ENCODE measurements at places on chromosomes 4 and X.

GRCh38 chr4:3413217-3413671, 28.5 kb upstream of the HGFAC start:
- peak; percentile 78 for DNase-seq

DNA sequence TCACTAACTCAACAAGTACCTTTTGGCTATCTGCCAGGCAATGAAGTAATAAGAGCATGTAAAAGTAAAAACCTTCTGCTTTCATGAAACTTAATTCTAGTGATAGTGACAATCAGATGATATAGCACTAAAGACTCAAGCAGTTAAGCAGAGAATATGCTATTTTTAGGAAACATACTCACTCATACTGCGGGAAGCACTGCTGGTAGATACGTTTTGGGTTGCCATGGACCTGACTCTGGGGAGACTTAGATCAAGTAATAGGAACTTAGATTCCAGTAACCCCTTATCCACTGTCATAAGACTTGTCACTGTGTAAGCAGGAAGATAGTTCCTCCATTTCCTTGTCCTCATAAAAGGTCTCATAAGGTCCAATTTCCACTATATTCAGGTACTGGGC, 386.3 kb downstream of the DMD start:
- no peak for DNase-seq

DNA sequence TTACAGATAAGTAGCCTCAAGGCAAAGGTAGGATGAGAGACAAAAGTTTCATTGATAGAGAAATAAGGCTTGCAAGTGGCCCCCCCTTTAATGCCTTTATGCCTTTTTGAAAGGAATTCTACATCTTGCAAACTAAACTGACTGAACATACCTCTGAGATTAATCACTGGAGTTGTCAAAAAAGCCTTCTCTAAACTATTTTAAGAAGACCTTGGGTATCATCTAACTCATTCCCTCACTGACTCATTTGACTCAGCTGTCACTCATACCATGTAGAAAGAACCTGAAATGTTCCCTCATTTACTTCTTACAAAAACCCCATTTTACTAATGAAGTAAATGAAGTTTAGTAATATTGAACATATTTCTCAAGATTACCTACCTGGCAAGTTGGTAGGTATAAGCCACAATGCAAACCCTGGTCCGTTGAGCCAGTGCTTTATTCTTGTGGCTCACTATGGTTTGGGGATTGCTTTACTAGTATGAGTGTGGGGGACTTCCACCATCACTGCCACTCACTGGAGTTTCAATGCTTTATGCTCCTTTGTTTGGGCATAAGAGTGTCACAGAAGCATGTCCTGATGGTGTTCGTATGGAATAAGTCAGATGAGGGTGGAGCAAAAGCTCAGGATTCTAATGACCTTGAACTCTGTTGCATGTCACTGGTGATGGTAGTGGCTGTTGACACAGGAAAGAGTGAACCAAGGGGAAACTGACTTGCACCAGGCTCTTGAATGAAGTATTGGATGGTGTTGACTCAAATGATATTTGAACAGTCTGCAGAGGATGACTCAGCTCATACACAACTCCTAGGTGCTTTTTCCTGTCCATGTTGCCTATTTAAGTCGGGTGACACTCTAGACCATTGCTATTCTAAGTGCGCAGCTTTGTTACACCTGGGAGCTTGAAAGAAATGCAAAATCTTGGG, 305.5 kb upstream of the EMCN start:
- no peak for DNase-seq

DNA sequence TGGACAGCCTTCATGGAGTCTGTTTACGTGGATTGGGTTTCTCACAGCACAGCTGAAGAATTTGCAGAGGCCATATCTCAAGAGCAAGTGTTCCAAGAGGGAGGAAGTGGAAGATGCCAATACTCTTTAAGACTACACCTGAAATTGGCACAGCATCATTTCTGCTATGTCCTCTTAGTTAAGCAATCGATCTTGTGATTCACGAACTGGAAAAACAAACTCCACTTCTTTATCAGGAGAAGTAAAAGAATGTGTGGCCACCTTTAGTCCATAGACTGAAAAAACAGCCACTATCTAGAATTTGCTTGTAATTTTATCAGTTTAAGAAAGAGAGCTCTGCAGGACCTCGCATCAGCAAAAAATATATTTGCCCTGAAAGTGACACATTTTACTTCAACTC, 473.1 kb upstream of the ATOH1 start:
- DNase-seq, result no peak
